ENCODE measurements at places on chromosomes 3 and 15.

- no peak for DNase-seq
Measured at GRCh38 chr3:44974416-44974815, 1.6 kb downstream of the ZDHHC3 start.

GRCh38 chr15:93656041-93656440, 567.0 kb upstream of the RGMA start:
- DNase-seq, result no peak

DNA sequence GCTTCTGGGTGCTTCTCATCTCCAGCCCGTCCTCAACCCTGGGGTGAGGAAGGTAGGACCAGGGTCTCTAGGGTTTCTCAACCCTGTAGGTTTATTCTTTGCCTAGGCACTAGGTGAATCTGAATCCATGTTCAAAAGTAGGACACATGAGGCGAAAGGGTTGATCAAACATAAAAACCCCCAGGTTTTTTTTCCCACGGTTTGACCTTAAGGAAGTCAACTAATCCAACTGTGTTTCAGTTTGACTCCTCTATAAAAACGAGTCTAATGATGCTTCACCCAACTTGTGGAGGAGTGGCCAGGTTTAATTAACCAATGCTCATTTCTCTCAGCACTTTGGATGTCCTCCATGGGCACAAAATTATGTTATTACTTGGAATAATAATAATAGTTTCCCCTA, 335.9 kb upstream of the ICE2 start:
- DNase-seq, result no peak

DNA sequence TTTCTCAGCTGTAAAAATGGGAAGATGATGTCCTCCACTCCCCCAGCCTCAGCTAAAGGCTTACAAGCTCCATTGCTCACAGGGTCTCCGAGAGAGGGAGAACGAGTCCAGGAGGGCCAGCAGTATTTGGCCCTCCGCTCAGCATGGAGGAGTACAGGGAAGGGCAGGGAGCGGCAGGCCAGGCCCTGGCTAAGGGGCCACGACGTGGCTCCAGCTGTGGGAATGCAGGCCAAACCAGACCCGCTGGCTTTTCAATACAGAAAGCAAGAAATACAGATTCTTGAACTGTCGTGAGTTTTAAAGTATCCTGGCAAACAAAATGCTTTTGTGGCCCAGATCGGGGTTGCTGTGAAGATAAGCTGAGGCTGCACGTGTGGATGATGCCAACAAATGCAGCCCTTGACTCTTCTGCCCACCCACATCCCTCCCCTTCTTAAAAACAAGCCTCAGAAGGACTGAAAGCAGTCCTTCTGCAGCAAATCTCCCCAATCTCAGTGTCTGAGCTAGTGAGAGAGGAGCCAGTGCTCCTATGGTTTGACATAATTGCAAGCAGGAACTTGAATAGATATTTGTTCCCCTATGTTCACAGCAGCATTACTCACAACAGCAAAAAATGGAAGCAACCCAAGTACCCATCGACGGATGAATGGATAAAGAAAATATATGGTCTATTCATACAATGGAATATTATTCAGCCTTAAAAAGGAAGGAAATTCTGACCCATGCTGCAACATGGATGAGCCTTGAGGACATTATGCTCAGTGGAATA, 18.5 kb upstream of the FBLN2 start:
- no peak for DNase-seq

DNA sequence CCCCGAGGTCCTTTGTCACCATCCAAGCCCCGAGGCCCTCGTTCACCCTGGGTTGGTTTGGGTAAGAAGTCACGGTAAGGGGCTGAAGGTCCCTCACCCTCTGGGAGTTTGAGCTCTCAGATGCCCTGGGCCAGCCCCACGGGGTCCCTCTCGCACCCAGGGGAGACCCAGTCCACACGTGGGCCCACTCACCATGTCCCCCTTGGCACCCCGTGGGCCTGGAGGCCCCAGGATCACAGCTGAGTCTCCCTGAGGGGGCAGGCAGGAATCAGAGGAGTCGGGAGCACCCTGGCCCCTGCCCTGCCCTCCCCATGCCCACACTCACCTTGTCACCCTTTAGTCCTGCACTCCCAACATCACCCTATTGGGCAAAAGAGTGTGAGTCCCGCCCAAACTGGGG, 5.8 kb upstream of the UCN2 start:
- no peak for DNase-seq

- DNase-seq, result no peak
Measured at GRCh38 chr3:100151024-100151707, 36.9 kb upstream of the FILIP1L start.

GRCh38 chr3:71579326-71579934, 4.1 kb downstream of the FOXP1 start:
- no peak for DNase-seq

DNA sequence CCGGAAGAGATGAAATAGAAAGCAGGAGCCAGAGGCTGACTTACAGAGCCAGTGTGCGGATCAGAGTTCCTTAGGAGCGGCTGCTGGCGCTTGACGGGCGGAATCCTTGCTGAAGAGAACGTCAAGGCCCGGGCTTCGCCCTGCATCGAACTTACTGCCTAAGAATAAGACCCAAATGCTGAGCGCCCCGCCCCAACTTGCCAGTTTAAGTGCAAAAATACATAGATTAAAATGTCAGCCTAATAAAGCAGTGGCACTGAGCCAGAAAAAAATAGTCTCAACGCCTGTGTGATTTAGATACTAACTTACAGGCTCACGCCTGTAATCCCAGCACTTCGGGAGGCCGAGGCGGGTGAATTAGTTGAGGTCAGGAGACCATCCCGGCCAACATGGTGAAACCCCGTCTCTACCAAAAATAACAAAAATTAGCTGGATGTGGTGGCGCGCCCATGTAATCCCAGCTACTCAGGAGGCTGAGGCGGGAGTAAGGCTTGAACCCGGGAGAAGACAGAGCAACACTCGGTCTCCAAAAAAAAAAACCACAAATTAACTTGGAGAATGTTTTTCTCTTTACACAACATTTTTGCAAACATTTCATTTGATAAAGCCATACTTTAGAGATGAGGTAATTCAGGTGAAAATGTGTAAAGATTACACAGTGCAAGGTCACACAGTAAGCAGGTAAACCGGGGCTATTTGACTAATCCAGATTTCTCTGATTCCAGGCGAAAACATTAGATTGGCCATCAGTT, 1.2 kb upstream of the UBP1 start:
- no peak for DNase-seq

- DNase-seq, result no peak
Measured at GRCh38 chr15:32098033-32098432, 67.7 kb downstream of the CHRNA7 start.

DNA sequence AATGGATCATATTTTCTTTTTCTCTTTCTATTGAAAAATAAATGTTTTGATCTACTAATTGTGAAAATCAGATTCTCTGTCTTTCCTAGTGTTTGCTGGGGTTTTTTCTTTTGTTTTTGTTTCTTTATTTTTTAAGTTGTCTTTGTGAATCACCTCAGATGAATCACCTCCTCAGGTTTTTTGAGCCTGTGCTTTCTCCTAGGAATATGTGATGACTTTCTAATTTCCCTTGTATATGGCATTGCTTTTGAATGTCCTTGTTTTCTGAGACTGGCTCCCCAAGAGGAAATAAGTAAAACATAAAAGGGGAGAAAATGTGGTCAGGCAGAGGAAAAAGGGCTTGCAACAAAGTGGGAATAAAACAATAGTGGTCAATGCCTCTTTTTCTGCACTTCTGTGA, 750.0 kb downstream of the ZPLD1 start:
- no peak for DNase-seq

- DNase-seq, result peak; percentile 64
Measured at GRCh38 chr3:119352034-119352609, 57.9 kb downstream of the ARHGAP31 start.

DNA sequence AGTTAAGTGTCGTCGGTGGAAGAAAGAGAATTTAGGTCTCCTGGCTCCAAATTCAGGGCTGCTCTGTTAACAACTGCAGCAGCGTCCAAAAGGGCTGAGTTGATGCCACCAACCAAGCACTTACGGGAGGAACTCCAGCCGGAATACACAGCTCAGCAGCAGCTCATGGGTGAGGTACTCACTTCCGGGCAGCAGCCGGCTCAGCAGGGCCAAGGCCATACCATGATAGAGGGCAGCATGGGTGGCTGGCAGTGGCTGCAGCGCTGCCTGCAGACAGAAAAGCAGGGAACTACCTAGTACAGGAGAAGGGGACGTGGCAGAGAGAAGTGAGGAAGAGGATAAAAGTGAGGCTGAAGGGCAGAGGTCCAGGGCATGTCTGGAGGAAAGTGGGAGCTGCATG, 8.0 kb upstream of the LTK start:
- DNase-seq, result no peak

DNA sequence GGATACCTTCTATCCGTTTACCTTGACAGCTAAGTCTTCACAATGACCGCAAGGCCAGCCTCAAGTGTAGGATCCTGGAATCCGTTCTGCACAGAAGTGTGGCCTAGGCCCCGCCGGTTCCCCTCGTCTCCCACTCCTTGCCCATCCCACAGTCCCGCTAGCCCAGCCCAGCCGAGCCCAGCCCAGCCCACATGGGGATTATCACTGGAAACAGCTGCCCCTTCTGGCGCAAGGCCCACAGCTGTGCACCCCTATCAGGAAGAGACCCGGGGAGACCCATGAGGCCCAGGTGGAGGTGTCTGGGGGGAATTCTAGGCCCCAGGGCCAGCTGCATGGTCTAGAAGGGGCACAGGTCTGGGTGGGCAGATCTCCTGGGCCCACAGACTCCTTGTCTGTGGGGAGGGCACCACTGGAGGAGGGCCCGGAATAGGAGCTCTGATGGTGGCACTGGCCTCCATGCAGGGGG, 27.9 kb upstream of the KLF13 start:
- DNase-seq, result no peak

GRCh38 chr15:61668444-61668843, 391.8 kb downstream of the VPS13C start:
- no peak for DNase-seq

DNA sequence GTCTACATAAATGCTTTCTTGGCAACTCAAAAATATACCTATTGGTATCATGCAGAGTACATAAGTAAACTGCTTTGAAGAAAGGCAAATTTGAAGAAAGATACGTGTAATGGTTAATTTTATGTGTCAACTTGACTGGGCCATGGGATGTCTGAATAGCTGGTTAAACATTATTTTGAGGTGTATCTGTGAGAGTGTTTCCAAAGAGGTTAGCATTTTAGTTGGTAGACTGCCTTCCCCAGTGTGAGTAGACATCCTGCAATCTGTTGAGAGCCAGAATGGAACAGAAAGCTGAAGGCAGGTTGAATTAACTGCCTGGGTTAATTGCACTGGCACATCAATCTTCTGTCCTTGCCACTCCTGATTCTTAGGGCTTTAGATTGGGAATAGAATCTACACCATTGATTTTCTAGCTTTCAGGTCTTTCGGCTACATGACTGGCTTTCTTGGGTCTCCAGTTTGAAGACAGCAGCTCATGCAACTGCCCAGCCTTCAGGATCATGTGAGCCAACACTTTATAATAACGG, 98.3 kb downstream of the CMSS1 start:
- DNase-seq, result no peak

DNA sequence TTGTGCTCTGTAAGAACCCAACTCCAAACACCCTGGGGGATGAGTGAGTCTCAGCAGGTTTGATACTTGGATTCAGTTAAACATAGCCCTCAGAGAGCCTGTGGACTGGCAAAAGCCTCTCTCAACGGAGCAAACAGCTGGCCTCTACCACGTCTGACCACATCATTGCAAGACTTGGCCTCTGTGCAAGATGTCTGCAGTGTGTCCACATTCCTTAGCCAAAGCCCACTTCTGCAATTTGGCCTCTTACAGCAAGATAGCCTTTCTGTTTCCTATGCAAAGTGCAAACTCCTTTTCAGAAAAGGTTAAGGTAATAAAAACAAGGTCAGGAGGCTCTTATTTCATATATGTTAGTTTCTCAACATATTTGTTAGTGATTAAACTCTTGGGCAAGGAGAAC, 27.9 kb downstream of the FBN1 start:
- no peak for DNase-seq

GRCh38 chr3:21751886-21752285, 876 bp upstream of the ZNF385D start:
- DNase-seq, result no peak

- DNase-seq, result no peak
Measured at GRCh38 chr3:69742391-69742790, 3.1 kb downstream of the MITF start.

DNA sequence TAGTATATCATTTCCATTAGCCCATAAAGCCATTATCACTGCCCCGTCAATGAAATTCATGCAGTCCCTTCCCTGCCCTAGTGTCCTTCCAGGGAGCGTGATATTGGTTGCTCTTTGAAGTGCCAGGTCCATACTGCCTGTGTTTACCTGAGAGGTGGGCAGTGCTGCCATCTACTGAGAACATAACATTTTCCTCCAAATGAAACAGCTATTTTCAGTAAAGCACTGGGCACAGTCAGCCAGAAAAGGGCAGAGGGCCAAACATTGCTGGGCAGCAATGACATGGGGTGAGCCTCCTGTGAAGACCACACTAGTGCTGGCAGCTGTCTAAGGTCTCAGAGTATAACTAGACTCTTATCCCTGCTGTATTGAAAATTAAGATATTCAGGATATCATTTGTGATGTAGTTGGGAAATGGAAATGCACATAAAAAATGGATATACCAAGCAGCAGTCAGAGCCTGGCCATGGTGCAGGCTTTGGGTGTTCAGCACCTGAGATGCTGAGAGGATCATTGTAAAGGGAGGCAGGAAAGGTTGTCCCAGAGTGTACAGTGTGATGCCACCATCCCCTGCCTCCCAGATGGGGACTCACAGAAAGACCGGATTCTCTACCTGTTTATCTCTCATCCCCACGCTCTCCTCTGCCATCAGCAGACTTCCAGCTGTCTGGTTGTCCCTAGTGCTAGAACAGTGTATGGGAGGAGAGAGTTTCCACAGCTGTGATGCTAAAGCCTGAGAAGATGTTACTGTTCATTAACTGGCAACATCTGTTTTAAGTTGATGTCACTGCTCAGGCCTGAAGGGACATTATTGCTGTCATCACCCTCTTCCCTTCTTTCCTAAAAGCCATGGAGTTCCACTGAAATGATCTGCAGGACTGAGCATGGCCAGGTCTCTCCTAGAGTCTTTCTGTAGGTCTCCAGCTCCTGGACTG, 108.8 kb downstream of the ARNT2 start:
- DNase-seq, result no peak

- DNase-seq, result no peak
Measured at GRCh38 chr15:44735482-44736180, 697 bp upstream of the TRIM69 start.

- DNase-seq, result no peak
Measured at GRCh38 chr15:68794307-68794706, 26.4 kb downstream of the ANP32A start.

DNA sequence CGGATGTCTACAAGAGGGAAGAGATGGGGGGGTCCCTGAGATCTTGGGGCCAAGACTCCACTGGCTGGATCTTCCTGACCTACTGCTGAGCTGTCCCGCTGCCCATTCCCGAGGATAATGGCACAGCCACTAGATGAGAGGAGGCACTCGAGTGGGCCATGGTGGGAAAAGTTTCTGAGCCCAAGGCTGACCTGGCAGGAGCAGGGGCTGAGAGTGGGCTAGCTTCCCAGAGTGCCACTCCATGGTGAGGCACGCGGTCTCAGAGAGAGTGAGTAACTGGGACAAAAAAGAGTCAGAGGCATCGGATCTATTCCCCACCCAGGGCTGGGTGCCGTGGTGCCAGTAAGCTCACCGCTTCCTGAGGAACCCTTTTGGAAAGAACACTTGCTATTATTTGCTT, 10.9 kb downstream of the SLC51B start:
- no peak for DNase-seq

Data from CD4-positive, alpha-beta T cell treated with Interleukin-15 for 4 hours (primary cell).